AG20443 (cell line): ENCODE measurements at places on chromosomes 2 and 18.

GRCh38 chr2:10764896-10765295 is 43.5 kb downstream of the ATP6V1C2 start:
- DNase-seq = no peak

DNA sequence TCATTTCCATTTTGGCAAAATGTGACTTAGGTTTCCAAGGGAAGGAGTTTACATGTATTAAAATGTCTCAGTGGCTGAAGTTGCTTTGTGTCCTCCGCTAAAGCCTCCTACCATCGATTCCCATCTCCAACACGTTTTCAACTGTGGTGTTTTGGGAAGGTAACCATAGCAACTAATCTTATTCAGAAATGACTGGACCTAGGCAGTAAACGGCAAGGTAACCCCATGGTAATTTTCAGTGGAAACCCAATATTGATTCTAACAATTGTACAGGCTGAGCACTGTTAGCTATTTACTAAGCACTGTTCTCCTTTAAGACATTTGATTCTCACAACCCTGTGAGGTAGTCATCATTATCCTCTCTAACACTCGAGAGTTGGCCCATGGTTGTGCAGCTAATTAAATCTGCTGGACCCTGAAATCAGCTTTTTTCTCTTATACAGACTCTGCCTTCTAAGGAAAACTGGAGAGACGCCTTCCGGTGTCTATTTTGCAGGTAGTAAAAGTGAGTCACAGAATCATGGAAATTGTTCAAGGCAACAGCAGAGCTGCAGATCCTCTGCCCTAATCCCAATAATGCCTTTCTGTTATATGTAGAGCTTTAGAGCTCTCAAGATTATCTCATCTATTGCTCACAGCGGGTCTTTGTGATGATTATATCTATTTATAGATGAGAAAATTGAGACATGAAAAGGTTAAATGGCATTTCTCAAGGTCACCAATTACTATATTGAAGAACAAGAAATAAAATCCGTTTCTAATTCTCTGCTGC is 36.2 kb downstream of the FASTKD2 start:
- no peak for DNase-seq

GRCh38 chr2:96768083-96768561 is 7.4 kb downstream of the CNNM4 start:
- no peak for DNase-seq

DNA sequence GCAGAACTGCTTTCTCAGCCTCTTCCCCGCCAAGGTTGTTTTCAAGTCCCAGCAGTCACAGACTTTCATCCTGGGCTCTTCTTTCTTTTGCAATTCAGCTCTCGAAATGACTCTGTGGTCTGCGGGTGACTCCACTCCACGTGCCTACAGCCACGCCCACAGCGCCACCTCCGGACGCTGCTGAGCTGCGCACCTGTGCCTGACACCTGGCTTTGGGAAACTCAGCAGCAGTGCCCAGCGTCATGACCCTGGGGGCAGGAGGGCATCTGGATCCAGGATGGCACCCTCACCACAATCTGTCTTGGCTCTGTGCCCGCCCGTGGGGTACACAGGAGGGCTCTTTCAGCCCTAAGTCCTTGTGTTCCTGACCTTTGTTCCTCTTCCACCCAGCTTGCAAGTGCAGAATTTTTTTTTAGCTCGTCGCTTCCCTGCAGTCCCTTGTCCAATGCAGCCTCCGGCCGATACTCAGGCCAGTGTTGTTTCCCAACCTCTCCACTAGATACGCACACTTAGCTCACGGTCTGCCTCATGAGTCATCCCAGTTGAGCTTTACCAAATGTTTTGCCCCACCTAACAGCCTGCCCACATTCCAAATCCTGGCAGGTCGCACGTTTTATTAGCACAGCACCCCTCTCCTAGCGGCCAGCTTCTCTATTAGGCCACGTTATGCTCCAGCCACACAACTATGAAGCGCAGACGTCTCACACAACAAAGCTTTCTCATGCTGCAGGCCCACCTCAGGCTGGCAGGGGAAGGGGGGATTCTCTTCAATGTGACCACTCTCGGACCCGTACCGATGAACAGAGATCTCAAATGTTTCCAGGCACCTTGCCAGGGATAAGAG is 6.5 kb upstream of the CAPN10 start:
- DNase-seq = peak; percentile 91

- DNase-seq = peak; percentile 29
Observed at GRCh38 chr2:46937471-46937901, 21.9 kb upstream of the MCFD2 start.

- no peak for DNase-seq
Observed at GRCh38 chr18:50053111-50053510, 141.8 kb downstream of the MYO5B start.

DNA sequence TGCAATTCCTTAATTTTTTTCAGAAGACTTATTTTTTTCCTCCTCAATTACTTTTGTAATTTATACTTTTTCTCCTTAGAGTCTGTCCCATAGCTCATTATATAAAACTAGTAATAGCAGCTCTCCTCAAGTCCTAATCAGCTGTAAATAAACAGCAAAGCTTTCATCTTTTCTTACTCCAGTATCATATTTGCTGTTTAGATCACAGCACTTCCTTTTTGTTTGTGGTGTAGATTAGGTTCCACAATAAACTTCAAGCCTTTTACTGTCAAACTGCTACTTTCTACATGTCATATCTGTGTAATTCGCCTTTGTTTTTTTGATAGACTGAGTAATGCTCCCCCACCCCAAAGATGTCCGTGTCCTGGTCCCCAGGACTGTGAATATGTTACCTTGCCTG is 25.5 kb downstream of the GCG start:
- DNase-seq = no peak

DNA sequence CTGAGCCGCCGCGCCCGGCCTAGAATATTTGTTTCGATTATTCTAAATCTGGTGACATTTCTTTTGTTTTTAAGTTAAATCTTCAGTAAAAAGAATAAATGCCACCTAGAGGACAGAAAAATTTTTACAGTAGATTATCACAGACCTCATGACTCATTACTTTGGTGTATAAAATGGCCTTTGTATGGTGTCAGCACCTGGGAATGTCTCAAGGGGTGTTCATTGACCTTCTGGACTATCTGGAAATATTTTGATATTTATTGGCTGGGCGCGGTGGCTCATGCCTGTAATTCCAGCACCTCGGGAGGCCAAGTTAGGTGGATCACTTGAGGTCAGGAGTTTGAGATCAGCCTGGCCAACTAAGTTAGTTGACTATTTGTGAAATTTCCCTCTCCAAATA is 30.3 kb upstream of the SLC30A6 start:
- DNase-seq = peak; percentile 77

DNA sequence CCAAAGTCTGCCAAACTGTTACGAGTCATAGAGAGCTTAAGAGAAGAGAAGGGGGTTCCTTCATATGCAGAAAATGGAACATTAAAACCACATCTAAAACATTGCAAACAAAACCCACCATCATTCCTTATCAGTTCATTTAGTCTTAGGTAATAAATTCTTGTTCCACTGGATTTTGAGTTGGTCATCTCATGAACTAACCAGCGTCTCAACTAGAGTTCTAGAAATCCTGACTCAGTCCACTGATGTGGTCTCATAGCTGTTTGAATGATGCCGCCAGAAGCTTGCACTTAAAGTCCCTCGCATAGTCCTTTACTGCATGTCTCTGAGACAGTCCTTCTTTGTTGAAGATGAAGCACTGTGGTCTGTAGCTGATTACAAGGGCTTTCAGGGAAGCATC is 15.0 kb upstream of the CAB39 start:
- no peak for DNase-seq

- no peak for DNase-seq
Observed at GRCh38 chr2:46816151-46816845, 99.3 kb downstream of the MCFD2 start.

- DNase-seq = peak; percentile 80
Observed at GRCh38 chr2:150234787-150235446, 252.6 kb downstream of the RND3 start.

- DNase-seq = peak; percentile 10
Observed at GRCh38 chr2:136764452-136765255, 691 bp upstream of the THSD7B start.

- DNase-seq = no peak
Observed at GRCh38 chr2:3033315-3033714, 344.3 kb downstream of the EIPR1 start.

- DNase-seq = no peak
Observed at GRCh38 chr2:16860627-16861026, 195.0 kb upstream of the CYRIA start.

DNA sequence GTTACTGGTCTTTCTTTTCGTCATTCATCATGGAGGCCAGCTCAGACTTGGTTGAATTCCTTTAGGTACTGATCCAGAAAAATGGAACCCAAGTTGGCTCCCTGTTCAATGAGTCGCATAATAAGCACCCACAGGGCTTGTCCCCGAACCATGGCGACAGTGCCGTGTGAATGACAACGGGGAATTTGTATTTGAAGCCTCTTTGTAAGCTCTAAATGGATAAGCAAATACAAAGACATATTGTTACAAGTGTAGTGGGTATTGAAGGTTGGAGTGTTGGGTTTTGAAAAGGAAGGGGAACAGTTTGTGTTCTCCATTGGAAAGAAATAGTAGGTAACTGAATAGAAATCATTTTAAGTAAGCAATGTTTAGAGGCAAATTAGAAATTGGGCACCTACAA is 288.9 kb downstream of the SLC4A3 start:
- no peak for DNase-seq

DNA sequence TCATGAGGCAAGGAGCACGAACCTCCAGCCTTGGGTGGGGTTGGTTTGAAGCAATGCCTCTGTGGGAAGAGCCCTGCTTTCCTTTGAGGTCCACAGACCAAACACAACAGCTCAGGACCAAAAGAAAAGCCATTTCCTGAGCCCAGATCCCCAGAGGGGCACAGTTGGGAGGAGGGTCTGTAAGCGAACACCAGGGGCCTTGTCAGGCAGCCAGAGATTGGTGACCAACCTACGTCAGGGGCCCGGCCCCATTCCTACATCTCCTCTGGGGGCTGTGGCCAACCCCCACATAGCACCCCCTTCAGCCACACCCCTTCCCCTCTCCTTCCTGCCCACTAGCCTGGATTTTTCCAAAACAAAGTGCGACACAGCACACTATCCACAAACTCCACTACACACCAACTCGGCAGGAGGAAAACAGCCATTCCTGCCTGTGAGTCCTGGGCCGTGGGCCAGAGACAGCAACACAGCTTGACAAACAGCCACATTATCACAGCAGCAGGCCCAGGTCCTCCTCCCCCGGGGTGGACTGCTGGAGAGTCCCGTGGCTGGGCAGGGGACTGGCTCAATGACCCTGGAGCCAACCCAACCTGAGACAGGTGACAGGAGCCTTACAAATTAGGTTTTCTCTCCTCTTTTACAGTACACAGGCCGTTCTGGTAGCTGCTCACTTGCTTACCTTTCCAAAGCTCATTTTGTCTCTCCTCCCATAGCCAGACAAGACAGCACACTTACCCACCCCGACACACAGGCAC is 98.8 kb downstream of the TNS1 start:
- peak; percentile 70 for DNase-seq

- no peak for DNase-seq
Observed at GRCh38 chr18:23094411-23095190, 40.7 kb upstream of the CABLES1 start.

DNA sequence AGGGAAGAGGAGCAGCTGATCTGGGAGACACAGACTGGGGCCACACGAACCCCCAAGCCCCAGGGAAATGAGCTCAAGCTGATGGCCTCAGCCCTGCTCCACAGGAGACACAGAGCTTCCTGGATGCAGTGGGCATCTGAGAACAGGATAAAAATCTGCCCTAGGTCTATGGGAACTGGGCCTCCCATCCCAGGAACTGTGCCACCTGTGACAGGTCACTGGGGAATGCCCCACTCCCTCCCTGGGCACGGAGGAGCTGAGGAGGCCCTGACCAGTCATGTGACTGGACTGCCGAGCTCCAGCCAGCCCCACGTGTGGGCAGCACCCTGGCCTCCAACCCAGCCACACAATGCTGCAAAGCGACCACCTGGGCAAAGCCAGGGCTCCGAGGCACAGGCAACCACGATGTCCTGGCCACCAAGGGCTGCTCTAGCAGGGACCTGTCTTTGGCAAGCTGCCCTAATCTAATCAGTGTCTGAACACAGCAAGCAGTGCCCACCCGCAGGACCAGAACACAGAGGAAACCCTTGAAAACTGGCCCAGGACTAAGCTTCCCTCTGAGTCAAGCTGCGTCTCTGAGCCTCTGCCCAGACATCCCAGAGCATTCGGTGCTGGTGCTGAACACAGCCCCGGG is 57.8 kb upstream of the ID2 start:
- no peak for DNase-seq

DNA sequence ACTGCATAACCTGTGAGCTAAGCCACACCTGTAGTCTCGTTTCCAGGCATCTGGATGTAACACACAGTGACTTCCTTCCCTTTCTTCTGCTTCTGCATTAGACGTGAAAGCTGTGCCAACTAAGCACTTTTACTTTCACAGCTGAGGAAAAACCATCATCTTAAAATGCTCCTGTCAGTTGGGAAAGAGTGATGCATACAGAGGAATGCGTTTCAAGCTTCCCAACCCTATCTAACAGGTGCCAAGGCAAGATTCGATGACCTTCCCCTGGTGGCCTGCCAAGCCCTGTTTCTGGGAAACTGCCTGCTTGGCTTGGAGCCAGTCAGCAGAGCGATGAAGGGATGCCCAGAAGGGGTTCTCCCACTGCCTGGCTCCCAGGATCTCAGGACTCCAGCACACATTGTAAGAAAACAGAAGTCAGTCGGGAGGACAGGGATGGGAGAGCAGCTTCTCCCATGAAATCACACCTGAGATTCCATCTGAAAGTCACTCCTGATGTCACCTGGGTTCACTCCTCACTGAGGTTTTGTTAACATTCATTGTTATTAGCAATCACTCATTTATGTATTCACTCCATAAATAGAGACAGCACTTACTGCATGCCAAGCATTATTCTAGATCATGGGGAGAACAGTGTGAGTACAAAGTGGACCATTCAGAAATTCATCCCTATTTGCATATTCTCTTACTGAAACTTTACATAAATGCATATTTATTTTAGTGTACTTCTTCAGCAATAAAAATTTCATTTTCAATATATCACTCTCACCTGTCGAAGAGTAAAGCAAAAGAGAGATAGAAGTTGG is 64.1 kb downstream of the DTNA start:
- DNase-seq = no peak

GRCh38 chr2:171883275-171883893 is 10.7 kb downstream of the SLC25A12 start:
- no peak for DNase-seq

GRCh38 chr18:48840491-48840877 is 110.3 kb downstream of the SMAD7 start:
- DNase-seq = no peak

GRCh38 chr2:133561045-133561852 is 7.0 kb downstream of the NCKAP5 start:
- peak; percentile 60 for DNase-seq

GRCh38 chr2:101307503-101307902 is 998 bp downstream of the RNF149 start:
- DNase-seq = no peak

GRCh38 chr2:69517410-69517809 is 80.2 kb upstream of the NFU1 start:
- no peak for DNase-seq

- DNase-seq = peak; percentile 17
Observed at GRCh38 chr2:33673937-33674336, 74.8 kb upstream of the FAM98A start.

DNA sequence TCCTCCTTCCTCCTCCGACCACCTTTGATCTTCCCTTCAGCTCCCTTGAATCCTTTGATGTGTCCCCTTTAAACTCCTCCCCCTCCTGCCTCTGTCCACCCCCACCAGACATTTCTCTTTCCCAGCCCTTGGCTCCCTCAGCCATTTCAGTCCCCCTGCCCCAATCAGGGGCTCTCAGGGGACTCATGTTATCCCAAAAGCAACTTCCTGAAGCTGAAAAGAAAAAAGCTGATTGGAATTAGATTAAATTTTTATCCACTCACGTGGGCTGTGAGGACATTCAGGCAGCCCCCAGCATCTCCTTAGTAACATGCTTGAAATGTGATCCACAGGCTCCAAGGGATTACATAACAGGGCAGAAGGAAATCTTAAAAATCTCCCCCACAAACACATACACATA is 81.3 kb downstream of the NEURL3 start:
- DNase-seq = no peak
